ENCODE measurements at places on chromosomes 6 and 20. TPM values are rescaled to one million over a fixed set of nuclear protein-coding genes. Genes with fewer than 3 reads are reported as not detected.
A peak's percentile ranks its signal among the peaks of the same experiment; 100 is the strongest.

- DNase-seq = no peak
- no peaks in the 10 kb centered on the region for H3K27me3 ChIP-seq
- H3K4me3 ChIP-seq = no peak overlapping the region
- no peaks in the 10 kb centered on the region for H3K4me1 ChIP-seq
Observed at GRCh38 chr6:122429323-122429722, 29.9 kb downstream of the HSF2 start.

GRCh38 chr6:21823371-21823770, 229.8 kb downstream of the SOX4 start:
- H3K27me3 ChIP-seq = no peaks in the 10 kb centered on the region
- H3K4me1 ChIP-seq = no peaks in the 10 kb centered on the region
- no peak overlapping the region for H3K27ac ChIP-seq
- H3K36me3 ChIP-seq = no peaks in the 10 kb centered on the region
- H3K4me3 ChIP-seq = no peak overlapping the region
- no peak for DNase-seq

- H3K4me3 ChIP-seq = no peak overlapping the region
- H3K27me3 ChIP-seq = no peaks in the 10 kb centered on the region
- DNase-seq = no peak
- no peaks in the 10 kb centered on the region for H3K4me1 ChIP-seq
- peak overlapping the region; percentile 14 for H3K27ac ChIP-seq
Observed at GRCh38 chr6:45472382-45472781, 94.6 kb upstream of the SUPT3H start.

DNA sequence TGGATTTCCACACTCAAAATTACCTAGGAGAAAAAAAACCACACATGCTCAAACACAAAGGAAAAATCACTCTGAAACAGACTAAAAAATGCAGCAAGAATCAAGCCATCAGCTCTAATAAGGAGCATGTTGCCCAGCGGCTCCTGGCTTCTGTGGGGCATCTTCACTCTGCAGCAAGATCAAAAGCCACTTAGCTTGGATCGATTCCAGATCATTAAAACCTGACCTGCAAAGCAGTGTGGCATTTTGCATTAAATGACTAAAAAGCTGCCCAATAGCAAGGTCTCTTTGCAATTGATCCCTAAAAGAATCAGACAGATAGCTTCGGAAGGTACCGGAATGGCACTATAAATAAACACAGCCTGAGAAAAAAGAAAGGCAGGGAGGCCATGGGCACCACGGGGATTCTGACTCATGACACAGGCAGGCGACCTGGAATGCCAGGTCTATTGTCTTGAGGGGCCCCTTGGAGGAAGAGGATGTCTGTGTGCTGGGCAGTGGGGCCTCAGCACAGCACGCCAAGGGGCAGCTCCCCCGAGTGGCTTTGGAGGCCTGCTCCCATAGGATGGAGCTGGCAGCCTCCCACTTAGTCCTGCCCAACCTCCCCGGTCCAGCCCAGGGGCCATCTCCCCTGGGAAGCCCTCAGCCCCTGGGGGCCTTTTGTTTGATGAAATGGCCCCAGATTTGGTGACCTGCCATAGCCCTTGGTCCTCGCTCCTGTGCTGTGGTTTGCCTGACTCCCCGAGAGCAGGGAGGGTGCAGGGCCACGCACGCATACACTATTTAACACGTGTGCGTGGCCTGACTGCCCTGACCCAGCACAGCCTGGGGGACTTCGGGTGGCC, 7.6 kb downstream of the LEMD2 start:
- DNase-seq = no peak
- H3K27ac ChIP-seq = no peak overlapping the region
- H3K4me3 ChIP-seq = no peak overlapping the region
- no peaks in the 10 kb centered on the region for H3K4me1 ChIP-seq

DNA sequence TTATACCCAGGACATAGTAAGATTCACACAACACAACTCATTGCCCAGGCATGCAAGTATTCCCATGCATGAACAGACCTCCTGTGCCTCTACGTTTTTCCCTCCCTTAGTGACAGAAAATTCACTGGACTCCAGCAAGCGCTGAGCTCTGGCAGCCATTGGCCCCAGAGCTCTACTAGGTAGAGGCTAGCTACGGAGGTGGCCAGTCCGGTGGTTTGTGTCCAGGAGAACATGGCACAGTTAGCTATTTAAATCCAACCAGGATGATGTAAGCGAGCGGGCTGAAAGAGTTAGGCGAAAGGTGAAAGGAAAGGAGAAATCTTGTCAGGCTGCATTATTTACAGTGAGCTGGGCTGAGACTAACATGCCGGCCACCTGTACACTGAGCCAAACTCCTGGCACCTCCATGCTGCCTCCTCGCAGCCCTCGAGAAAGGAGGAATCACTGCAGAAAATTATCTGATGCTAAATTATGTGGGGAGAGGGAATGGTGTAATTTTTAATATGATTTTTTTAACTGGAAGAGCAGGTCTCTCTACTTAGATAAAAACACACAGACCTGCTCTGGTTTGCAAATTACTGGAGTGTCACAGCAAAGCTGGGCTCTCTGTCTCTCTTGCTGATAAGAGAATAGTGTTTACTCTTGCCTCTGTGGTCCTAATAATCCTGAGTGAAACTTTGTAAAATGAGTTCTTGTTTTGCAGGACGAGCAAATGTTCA, 50.1 kb upstream of the ARMC2 start:
- no peak overlapping the region for H3K27ac ChIP-seq
- DNase-seq = no peak
- no peaks in the 10 kb centered on the region for H3K27me3 ChIP-seq
- H3K4me1 ChIP-seq = no peaks in the 10 kb centered on the region
- no peaks in the 10 kb centered on the region for H3K36me3 ChIP-seq

GRCh38 chr20:23646106-23646873, 8.5 kb upstream of the CST3 start:
- no peaks in the 10 kb centered on the region for H3K27me3 ChIP-seq
- no peak for DNase-seq
- no peak overlapping the region for H3K4me3 ChIP-seq
- no peaks in the 10 kb centered on the region for H3K4me1 ChIP-seq
- H3K27ac ChIP-seq = no peak overlapping the region

- H3K27ac ChIP-seq = no peak overlapping the region
- no peaks in the 10 kb centered on the region for H3K27me3 ChIP-seq
- no peaks in the 10 kb centered on the region for H3K4me1 ChIP-seq
- peaks cover 14% of the 10 kb centered on the region for H3K36me3 ChIP-seq
Observed at GRCh38 chr6:44422531-44422930, 35.0 kb downstream of the CDC5L start.

GRCh38 chr6:7262746-7263518, 50.1 kb downstream of the SSR1 start:
- no peaks in the 10 kb centered on the region for H3K27me3 ChIP-seq
- peak; percentile 17 for DNase-seq
- no peaks in the 10 kb centered on the region for H3K36me3 ChIP-seq
- H3K4me1 ChIP-seq = peaks cover 4% of the 10 kb centered on the region
- H3K4me3 ChIP-seq = no peak overlapping the region

DNA sequence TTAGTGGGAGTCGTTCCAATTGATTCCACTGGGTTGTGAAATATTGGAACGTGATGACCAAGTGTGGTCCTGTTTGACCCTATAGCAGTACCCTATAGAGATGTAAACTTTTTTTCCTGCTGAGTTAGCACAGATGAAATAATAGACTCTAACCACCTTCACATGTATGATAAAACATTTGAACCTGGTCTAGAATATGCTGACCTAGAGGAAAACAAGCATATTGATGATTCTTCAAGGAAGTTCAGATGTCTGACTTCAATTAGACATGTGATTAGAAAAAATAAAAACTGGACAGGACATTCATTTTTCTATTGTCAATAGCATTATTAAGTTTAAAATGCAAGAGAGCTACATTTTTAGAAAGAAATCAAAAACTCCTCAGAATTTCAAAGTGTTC, 402.1 kb downstream of the ARHGAP18 start:
- H3K4me3 ChIP-seq = no peak overlapping the region
- no peak overlapping the region for H3K27ac ChIP-seq
- H3K4me1 ChIP-seq = no peaks in the 10 kb centered on the region
- no peak for DNase-seq
- no peaks in the 10 kb centered on the region for H3K36me3 ChIP-seq

- no peak overlapping the region for H3K27ac ChIP-seq
- no peaks in the 10 kb centered on the region for H3K4me1 ChIP-seq
- no peak for DNase-seq
- no peaks in the 10 kb centered on the region for H3K36me3 ChIP-seq
- no peaks in the 10 kb centered on the region for H3K27me3 ChIP-seq
Observed at GRCh38 chr6:69816569-69816968, 19.8 kb upstream of the LMBRD1 start.

- no peaks in the 10 kb centered on the region for H3K4me1 ChIP-seq
- DNase-seq = peak; percentile 77
- H3K4me3 ChIP-seq = peak within 1 kb of the TSS; percentile 67
- H3K27ac ChIP-seq = peak within 1 kb of the TSS; percentile 77
Observed at GRCh38 chr20:9068841-9069663, at the start of gene PLCB4. PLCB4 (plus strand) TSS chr20:9069087; CDS start chr20:9307815, 238,728 bp downstream.

- DNase-seq = no peak
- no peaks in the 10 kb centered on the region for H3K27me3 ChIP-seq
- H3K4me1 ChIP-seq = peaks cover 8% of the 10 kb centered on the region
- peak overlapping the region; percentile 76 for H3K27ac ChIP-seq
- peaks cover 3% of the 10 kb centered on the region for H3K36me3 ChIP-seq
- peak overlapping the region; percentile 9 for H3K4me3 ChIP-seq
Observed at GRCh38 chr6:137870308-137870644, 3.2 kb downstream of the TNFAIP3 start.

DNA sequence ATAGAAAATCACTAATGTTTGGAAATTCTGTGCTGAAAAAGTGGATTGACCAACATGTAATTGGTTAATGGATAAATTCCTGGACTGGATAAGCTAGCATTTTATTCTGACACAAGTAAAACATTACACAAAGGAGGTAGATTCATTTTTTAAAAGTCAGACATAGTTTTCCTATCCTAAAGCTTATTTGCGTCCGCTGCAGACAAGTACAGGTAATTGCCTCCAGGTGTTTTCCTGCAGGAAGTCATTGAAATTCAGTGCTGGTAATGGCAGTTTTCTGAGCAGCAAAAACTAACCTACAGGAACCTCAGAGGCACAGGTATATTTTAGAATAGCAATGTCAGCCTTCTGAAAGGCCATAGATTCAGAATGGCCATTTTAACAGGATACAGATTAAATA, 20.0 kb upstream of the HIVEP1 start:
- H3K4me1 ChIP-seq = no peaks in the 10 kb centered on the region
- no peak for DNase-seq
- no peaks in the 10 kb centered on the region for H3K36me3 ChIP-seq

- no peak overlapping the region for H3K4me3 ChIP-seq
- H3K27ac ChIP-seq = no peak overlapping the region
- H3K36me3 ChIP-seq = no peaks in the 10 kb centered on the region
- no peak for DNase-seq
Observed at GRCh38 chr20:9227896-9228615, 159.2 kb downstream of the PLCB4 start.

GRCh38 chr20:11050350-11050749, 376.6 kb upstream of the JAG1 start:
- no peak for DNase-seq
- H3K4me1 ChIP-seq = no peaks in the 10 kb centered on the region
- no peaks in the 10 kb centered on the region for H3K36me3 ChIP-seq
- no peak overlapping the region for H3K4me3 ChIP-seq
- no peak overlapping the region for H3K27ac ChIP-seq

GRCh38 chr20:8646033-8646441, 422.9 kb upstream of the PLCB4 start:
- H3K36me3 ChIP-seq = no peaks in the 10 kb centered on the region
- H3K27me3 ChIP-seq = no peaks in the 10 kb centered on the region
- H3K4me1 ChIP-seq = no peaks in the 10 kb centered on the region
- H3K27ac ChIP-seq = no peak overlapping the region

DNA sequence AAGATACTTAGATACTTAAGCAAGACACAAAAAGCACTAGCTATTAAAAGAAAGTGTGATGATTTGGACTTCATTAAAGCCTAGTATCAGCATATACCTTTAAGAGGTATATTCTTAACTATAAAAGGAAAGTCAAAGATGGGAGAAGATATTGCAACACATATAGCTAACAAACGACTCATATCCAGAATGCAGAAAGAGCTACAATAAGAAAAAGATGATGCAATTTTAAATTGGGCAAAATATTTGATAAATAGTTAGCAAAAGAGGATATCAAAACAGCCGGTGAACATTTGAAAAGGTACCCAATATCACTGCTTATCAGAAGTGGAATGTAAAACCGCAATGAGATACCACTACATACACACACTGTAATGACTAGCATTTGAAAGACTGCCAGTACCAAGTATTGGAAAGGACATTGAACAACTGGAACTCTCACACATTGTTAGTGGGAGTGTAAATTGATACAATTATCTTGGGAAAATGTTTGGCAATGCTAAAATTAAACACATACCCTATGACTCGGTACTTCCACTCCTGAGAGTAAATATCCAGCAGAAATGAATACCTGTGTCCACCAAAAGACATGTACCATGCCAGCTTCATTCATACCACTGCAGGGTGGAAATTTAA, 25.7 kb downstream of the MUC22 start:
- DNase-seq = no peak
- H3K36me3 ChIP-seq = no peaks in the 10 kb centered on the region
- H3K4me1 ChIP-seq = no peaks in the 10 kb centered on the region
- H3K27ac ChIP-seq = no peak overlapping the region

DNA sequence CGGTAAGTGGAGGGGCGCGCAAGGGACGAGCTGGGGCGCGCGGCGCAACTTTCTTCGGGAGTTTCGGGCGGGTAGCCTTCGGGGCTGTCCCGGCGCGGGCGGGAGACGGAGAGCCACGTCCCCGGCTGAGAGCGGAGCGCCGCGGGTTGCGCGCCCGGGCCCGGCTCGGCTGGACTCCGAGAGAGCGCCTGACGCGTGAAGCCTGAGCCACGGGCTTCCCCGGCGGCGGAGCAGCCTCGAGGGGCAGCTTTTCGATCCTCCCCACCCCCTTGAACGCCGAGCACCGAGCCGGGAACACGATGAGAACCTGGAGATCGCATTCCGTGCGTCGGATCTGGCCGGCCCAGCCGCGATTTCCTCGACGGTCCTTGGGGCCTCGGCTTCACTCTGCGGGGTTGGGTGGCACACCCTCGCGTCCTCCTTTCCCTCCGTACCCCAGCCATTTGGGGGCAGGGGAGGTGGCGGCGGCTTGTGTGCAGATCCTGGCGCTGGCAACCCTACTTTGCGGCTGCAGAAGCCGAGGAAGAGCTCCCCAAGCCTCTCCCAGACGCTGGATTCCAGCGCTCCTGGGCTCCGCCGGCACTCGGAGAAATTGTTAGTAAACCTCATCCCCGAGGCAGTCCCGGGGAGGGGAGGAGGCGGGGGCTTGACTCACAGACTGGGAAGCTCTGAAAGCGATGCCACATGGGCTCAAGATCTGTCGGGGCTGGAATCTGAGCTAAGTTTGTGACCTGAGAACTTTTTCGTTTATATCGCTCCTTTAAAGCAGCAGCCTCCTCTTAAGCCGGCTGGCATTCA, 572 bp downstream of the DSE start:
- no peaks in the 10 kb centered on the region for H3K4me1 ChIP-seq
- H3K27me3 ChIP-seq = peaks cover 17% of the 10 kb centered on the region
- H3K27ac ChIP-seq = peak overlapping the region; percentile 81
- H3K36me3 ChIP-seq = no peaks in the 10 kb centered on the region
- peak; percentile 58 for DNase-seq
- H3K4me3 ChIP-seq = peak overlapping the region; percentile 58

GRCh38 chr6:52307900-52308372, 23.4 kb upstream of the MCM3 start:
- no peak overlapping the region for H3K4me3 ChIP-seq
- H3K27ac ChIP-seq = no peak overlapping the region
- no peaks in the 10 kb centered on the region for H3K36me3 ChIP-seq

- H3K4me3 ChIP-seq = no peak overlapping the region
- no peak overlapping the region for H3K27ac ChIP-seq
- H3K4me1 ChIP-seq = no peaks in the 10 kb centered on the region
- no peaks in the 10 kb centered on the region for H3K27me3 ChIP-seq
- H3K36me3 ChIP-seq = no peaks in the 10 kb centered on the region
Observed at GRCh38 chr6:26296857-26297648, 67.9 kb upstream of the BTN3A2 start.

WFDC10A gene
- not detected for total RNA-seq

RIMS4 gene
- 0.74 TPM for total RNA-seq

RSPO3 gene
- total RNA-seq = 4.4 TPM

PDE10A gene
- total RNA-seq = 0.37 TPM

NKX2-4 gene
- not detected for total RNA-seq

TCF21 gene
- total RNA-seq = 5.1 TPM

Data from colonic mucosa (tissue), 4 donors.